ENCODE measurements at places on chromosomes 1 and 21. TPM values are rescaled to one million over a fixed set of nuclear protein-coding genes. Genes with fewer than 3 reads are reported as not detected.
A peak's percentile ranks its signal among the peaks of the same experiment; 100 is the strongest.

Gene SLC35F3
- 0.80 TPM for polyA plus RNA-seq

- no peak for DNase-seq
Measured at GRCh38 chr1:27557596-27558340, 46.2 kb downstream of the AHDC1 start.

DNA sequence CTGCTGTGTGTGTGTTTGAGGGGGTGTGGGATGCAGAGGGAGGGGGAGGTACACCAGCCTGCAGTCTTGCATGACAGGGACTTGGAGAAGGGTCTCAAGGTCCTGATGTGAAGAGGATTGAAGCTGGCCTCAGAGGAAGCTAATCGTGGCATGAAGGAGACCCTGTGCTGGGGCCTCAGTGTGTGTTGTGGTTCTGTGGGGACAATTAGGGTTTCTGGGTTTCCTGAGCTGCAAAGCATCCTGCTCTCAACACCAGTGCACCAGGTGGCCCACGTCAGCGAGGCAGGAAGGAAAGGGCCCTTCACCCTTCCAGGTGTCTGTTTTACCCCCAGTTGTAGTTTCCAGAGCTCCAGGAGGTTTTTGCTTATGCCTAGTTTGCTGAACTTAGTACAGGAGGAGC, 52.8 kb downstream of the TENT5C start:
- no peak for DNase-seq

DNA sequence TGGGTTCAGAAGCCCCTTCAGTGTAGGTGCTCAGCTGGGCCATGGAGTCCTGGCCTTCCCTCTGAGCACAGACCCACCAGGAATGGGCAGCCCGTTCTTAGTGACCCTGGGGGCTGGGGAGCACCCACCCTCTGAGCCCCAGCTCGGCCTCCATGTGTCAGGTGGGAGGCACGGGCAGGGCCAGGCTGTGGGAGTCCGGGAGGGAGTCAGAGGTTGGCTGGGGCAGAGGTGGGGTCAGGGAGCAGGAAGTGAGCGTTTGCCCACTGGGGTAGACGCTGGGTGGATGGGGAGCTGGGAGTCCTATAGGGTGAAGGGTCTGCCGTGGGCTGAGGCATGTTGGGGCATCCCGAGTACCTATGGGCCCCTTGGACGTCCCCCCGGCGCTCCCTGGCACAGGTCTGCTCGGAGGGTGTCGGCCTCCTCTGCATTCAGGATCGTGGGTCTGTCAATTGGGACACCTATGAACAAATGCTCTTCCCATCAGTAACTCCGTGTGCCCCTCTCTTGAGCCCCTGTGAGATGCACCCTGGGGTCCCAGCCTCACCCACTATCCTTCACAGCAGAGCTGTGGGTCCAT, 30.5 kb downstream of the COL18A1 start:
- no peak for DNase-seq

Gene GSTM1
- polyA plus RNA-seq, result 121 TPM

DNA sequence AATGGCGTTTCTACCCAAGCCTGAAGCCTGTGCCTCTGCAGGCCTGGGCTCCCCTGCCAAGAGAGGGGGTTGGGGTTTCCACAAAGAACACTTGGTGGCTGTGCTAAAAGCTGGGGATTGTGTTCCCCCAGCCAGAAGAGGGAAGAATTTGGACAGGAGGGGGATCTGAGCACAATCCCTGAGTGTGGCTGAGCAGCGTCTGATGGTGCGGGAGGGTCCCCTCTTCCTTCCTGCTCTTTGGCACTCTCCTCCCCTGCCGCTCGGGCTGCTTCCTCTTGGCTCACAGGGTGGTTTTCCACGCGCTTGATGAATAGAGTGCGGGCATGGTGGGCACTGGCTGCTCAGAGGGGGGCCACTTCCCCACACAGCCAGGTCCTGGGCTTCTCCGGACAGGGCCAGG, 3.7 kb downstream of the GPR37L1 start:
- DNase-seq, result no peak

DNA sequence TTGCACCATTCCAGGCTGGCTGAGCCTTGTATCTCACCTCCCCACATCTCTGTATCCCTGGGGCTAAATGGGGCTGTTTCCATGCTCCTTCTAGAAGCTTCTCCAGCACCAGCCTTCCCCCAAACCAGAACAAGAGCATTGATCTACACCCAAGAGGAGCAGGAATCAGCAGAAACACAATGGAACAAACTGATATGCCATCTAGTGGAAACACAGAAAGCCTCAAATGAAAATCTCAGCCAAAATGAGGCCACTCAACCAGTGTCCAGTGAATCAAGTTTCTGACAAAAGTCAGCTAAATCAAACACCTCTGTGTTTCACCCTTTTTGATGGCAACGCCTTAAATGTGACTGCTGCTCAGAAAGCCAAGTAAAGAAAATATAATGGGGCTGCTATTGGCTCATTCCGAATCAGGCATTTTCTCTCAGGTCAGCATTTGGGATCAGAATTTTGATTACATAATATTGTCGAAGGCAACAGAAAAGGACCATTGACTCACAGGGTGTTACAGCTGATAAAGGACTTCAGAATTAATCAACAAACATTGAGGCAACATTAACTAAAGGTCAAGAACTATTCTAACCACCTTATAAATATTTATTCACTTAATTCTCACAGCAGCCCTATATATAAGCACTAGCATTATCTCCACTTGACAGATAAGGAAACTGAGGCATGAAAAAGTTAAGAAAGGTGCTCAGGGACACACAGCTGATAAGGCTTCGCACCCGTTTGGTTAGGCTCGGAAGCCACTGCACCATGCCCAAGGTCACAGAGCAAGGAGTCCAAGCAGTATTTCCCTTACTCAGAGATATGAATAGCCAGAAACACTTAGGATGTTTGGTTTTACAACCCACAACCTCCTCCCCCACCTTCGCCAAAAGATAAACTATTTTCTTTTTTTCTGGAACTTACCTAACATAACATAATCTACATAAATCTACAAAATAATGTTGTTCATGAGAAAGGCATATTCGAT, 85.8 kb upstream of the KCNJ15 start:
- DNase-seq, result no peak

GRCh38 chr21:39581414-39581813, 31.3 kb upstream of the B3GALT5 start:
- no peak for DNase-seq

DNA sequence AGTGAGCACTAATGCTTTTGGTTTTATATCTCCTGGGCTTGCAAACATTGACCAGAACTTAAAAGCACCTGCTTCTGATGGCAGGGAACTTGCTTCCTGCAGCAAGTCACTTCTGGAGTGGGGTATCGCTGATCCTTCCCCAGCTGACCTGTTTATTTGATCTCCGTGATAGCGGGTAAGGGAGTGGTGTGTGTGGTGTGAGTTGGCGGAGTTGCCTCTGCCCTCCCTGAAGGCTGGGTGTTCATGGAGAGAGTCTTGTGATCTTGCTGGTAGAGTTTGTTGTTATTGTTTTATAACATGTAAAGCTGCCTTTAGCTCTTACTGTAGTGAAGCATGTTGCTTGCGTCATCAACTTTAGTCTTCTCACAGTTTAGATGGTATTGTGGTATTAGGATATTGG, 3.9 kb downstream of the MFN2 start:
- no peak for DNase-seq

Gene PLPPR4
- polyA plus RNA-seq, result 2.2 TPM

- DNase-seq, result no peak
Measured at GRCh38 chr1:226378071-226378470, 29.8 kb downstream of the PARP1 start.

- DNase-seq, result no peak
Measured at GRCh38 chr1:67189953-67190352, 23.7 kb downstream of the IL23R start.

DNA sequence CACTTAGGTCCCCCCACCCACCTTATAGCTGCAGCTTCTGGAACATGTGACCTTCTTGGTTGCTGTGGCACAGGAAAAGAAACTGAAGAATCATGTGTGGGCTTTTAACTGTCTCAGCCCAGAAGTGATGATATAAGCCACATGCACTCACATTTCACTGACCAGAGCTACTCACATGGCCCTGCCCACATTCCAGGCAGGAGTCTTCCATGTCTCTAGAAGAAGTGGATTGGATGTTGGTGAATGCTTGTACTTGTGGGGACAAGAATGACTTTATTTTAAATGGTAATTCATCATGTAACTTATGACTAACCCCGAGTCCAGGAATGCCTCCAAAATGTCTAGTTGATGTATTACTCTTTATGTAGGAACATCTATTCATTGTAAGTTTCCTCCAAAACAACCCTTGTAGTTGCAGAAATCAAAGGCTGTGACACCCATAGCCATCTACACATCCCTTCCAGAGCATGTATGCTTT, 15.8 kb upstream of the CAMK1G start:
- no peak for DNase-seq

- DNase-seq, result no peak
Measured at GRCh38 chr21:42042651-42043050, 28.5 kb upstream of the UMODL1 start.

DNA sequence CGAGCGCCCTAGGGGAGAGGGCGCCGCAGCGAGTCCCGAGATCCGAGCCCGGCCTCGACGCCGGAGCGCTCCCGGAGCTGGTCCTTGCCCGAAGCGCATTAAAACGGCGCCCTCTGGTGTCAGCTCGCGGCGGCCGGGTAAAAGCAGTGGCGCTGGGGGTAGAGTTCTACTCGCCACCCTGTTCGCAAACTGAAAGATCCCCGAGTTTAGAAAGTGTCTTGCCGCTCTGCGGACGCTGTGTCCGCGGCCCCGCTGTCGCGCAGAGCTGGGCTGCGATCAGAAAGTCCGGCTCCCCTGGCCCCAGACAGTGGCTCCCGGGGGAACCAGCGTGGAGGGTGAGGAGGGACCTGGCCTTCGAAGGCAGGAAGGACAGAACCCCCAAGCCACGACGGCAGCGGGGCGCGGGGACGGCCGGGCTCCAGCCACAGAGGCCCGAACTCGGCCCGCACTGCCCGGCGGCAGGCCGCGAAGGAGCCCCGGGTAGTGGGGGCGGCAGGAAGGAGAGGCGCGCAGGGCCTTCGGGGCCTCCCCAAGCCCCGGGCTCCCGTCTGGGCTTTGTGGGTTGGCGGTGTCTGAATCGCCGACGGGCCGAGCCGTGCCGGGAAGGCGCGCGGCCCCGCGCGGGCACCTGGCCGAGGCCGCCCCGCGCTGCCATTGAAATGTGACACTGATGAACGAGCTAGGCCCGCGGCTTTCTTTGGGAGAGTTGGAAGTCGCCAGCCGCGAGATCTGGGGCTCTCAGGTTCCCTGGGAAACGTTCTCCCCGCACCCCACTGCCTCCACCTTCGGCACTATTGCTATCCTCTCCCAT, 39.1 kb upstream of the NFIA start:
- DNase-seq, result peak; percentile 65

DNA sequence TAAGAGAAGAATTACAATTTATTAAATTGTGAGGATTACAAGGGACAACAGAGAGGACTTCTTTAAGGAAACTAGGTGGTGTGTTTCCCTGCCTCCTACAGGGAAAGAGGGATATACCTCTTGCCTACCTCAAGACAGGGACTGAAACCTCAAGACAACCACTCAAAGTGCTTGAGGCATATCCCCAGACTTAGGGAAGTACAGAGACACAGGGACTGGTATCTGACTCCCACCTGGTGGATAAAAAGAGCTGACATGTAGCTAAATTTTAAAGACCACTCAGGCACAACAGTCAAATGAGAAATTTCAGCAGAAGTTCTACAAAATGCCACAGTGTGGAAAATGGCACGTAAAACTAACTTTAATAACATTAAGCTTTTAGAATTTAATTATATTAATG, 21.3 kb downstream of the DENND2C start:
- no peak for DNase-seq

- no peak for DNase-seq
Measured at GRCh38 chr1:218345673-218346390, 696 bp downstream of the TGFB2 start.

Gene KCND3
- polyA plus RNA-seq, result 1.6 TPM

Gene PDZK1
- polyA plus RNA-seq, result 194 TPM

DNA sequence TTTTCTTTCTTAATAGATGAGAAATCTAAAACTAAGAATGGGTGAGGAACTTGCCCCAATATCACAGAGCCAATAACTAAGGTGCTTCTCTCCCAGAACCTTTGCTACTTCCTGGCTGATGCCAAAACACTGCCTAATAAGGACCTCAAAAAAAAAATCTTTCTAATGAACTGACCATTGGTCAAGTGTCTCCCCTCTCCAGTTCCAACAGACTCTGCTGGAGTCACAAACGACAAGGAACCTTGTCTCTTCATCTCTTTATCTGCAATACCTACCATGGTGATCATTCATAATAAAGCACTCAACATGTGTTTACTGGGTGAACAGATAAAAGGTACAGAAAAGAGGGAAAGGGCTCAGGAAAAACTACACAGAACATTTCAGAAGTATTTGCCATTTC, 197.4 kb downstream of the LTN1 start:
- DNase-seq, result no peak

- no peak for DNase-seq
Measured at GRCh38 chr1:12499539-12500240, 118.3 kb downstream of the DHRS3 start.

DNA sequence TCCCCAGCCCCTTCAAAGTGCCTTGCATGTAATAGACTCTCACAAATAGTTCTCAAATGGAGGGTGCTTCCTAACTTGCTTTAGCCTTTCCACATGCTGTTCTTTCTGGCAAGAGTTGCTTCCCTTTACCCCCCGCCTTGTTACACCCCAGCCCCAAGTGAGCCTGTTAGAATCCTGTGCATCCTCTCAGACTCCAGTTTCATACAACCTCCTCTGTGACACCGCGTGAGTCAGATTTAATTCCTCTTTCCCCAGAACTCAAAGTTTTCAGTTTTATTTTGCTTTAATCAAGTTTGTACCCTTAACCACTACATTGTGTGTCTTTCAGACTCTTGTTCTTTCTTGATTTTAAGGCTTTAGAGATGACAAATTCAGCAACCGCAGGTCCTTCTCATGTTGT, 234.5 kb upstream of the HOOK1 start:
- no peak for DNase-seq

GRCh38 chr1:234429434-234429806, 49.6 kb downstream of the TARBP1 start:
- DNase-seq, result no peak

Gene TEKT2
- polyA plus RNA-seq, result 10.6 TPM
